ENCODE measurements at places on chromosomes 16 and 17.
A peak's percentile ranks its signal among the peaks of the same experiment; 100 is the strongest.

DNA sequence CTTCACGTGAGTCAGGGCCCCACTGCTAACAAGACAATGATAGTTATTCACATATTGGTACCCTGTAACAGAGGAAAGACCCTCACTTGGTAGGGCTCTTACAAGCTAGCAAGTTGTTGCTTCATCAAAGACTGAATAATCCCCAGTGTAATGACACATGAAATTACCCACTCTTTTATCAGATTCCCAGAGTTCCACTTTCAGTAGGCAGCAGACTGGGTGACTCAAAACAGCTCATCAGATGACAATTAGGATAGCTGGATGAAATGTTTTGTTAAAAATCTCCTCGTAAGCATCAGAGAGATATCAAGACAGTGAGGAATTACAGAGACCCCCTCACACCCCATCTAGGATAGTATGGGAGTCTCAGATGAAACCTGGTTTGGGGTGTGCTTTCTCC is 6.8 kb upstream of the OR1E2 start:
- DNase-seq, result no peak

GRCh38 chr17:63276821-63277220 is 169.3 kb downstream of the CYB561 start:
- no peak for DNase-seq

GRCh38 chr16:1343428-1344242 is 8.0 kb downstream of the TSR3 start:
- DNase-seq, result no peak

DNA sequence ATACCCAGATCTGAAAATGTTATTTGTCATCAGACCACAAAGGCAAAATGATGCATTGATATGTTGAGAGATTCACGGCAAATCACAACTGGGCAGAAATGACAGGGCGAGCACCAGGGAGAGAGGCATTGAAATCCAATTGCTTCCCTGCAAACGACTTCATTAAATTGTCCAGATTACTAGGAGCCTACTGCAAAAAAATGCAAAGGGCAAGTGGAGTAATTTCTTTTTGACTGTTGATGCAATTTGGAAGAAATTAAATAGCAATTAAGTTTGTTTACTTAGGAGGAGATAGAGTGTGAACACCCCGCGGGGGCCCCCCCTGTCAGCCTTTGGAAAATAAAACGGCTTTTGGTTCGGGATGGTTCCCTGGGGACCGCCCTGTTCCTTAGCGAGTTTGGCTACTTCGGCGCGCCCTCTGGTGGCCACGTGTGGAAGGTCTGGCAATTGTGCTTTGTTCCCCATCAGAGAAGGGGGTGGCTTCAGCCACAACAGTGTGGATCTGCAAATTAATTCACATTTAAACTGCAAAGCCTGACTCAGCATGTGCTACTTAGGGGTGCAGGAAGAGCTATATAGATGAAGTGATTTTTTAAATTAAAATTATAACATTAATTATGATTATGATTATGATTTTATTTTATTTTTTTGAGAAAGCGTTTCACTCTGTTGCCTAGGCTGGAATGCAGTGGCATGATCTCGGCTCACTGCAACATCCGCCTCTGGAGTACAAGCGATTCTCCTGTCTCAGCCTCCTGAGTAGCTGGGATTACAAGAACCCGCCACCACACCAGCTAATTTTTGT is 14.5 kb upstream of the TMC7 start:
- DNase-seq, result peak; percentile 74

- DNase-seq, result peak; percentile 81
Observed at GRCh38 chr17:39636927-39637736, at the start of gene STARD3. STARD3 (plus strand) TSS chr17:39637144; CDS start chr17:39653532, 16,388 bp downstream.

- DNase-seq, result no peak
Observed at GRCh38 chr16:28062847-28063521, 530 bp downstream of the GSG1L start.

DNA sequence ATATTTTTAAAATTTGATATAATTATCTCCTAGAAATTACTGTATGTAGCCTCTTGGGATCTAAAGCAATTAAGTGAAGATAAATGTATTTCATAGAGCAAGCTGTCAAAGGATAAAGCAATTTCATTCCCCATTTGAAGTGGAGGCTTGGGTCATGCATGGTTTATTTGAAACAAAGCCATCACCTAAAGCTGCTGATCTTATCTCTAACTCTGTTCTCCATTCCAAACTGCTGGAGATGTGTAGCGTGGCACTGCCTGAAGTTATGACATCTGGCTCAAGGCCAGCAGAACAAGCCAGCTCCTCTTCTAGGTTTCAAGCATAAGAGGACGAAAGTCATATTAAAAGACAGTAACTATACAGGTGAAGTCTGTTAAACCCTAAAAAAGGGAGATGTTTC is 83.9 kb downstream of the HIC1 start:
- no peak for DNase-seq

GRCh38 chr16:11020792-11021551 is 76.6 kb downstream of the CLEC16A start:
- no peak for DNase-seq

GRCh38 chr17:35167666-35168065 is 20.0 kb downstream of the UNC45B start:
- DNase-seq, result no peak

DNA sequence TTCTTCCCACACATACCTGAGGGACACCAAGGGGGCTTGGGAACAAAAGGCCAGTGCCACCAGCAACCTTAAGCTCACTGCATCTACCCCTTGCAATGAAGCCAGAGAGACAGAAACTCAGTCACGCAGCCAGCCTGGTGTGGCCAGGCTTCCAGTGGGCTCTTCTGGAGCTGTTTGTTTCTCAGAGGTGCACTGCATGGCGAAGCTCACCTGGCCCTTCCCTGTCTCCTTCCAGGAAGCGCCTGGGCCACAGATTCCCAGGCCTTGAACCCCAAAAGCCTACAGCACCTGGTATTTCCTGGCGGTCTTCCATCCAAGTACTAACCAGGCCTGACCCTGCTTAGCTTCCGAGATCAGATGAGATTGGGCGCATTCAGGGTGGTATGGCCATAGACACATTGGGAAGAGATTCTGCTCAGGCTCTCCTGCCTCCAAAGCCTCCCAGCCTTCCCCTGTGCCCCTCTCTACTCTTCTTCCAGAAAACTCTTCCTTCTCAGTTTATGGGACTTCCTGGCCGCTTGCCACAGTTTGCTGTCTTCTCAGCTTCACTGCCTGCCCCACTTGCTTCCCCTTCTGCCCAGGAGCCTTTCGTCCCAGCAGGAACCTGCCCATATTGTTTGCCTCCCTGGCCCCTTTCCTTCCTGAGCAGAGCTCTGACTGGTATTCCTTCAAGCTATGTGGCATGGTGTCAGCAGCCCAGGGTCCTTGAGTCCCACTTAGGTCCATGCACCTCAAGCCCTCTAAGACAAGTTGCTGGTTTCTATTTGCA is 1.6 kb downstream of the CISD3 start:
- no peak for DNase-seq

DNA sequence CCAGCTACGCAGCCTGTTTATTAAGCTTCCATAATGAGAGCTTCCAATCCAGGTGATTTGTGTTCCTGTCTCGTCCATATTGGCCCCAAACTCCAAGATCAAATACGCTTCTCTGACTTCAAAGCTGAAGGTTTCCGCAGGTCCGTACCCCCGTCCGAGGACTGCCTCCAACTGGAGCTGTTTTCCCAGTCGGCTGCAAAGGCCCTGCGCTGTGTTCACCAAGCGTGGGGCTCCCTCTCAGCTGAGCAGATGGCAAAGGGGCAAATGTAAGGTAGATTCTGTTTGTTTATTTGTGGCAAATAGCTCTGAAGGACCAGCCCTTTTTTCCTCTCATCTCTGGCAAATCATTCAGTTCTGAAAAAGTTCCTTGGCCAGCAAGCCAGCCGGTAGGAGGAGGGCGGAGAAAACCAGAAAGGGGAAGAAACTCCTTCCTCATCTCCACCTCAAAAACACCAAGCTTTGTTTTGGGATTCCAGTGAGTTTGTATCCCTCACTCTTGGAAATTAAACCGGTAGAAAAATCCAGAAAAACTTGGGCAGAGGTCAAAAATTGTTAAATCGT is 35.2 kb downstream of the NXN start:
- no peak for DNase-seq

DNA sequence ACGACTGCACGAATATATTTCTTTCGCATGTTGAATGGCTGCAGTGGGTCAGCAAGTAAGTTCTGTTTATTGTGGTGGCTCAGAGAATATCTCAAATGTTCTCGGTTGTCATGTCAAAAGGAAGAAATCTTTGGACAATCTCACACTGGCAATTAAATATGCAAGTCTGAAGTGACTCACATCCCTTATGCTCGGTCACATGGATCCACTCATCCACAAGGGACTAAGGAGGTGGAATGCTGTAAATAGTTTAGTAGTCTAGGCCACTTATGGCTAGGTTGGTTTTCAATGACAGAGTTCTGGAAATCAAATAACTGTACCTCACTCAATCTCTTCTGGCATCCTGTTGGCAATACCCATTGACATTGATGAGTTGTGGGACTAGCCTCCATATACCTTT is 33.0 kb upstream of the PMP22 start:
- DNase-seq, result no peak

DNA sequence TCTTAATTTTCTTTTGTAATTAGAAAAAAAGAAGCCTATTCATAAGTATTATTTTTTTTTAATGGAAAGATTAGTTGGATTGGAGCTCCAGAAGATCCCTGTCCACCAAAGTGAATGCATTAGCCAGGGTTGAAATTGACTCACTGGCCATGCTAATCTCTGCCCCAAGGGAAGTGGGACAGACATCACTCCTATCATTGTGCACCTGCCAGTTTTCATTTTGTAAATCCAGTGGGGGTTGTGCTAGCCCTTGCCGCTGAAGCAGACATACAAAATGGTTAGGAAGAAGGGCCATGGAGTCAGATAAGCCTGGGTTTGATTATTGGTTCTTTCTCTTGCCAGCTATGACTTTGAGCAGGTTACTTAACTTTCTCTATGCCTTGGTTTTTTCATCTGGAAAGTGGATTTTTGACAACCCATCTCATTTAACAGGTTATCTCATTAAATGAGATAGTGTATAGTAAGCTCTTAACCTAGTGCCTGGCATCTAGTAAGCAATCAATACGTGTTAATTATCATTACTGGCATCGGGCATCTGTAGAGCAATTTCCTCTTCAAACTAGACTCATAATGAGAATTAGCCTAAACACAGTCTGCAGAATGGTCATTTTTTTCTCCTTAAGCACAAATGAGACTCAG is 216.9 kb downstream of the IRX3 start:
- DNase-seq, result no peak

GRCh38 chr17:29562615-29563014 is 4.2 kb downstream of the ABHD15 start:
- DNase-seq, result no peak

DNA sequence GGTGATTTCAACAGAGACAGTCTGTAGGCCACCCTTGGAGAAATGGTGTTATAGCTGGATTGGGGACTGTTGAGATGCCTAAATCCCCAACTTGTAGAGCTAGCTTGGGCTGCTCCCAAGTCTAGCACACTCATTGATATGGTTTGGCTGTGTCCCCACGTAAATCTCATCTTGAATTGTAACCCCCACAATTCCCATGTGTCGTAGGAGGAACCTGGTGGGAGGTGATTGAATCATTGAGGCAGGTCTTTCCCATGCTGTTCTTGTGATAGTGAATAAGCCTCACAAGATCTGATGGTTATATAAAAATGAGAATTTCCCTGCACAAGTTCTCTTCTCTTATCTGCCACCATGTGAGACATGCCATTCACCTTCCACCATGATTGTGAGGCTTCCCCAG is 536.0 kb downstream of the CDH13 start:
- DNase-seq, result no peak

DNA sequence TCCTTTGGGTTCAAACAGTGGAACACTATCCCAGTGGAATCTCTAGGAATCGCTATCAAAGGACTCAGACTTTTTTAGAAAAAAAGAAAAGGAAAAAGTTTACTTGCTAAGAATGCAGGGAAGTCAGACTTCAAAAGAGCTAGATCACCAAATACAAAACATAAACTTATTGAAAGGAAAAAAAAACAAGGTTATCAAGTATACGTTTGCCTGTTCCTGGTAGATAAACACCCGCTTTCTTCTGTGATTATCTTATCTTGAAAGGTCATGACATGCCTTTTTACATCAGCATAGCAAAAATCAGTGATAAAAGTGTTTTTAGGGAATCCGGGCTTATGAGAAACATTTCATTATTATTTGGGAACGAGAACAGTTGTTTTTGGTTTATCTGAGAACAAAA is 129.3 kb upstream of the TMEM97 start:
- DNase-seq, result no peak

DNA sequence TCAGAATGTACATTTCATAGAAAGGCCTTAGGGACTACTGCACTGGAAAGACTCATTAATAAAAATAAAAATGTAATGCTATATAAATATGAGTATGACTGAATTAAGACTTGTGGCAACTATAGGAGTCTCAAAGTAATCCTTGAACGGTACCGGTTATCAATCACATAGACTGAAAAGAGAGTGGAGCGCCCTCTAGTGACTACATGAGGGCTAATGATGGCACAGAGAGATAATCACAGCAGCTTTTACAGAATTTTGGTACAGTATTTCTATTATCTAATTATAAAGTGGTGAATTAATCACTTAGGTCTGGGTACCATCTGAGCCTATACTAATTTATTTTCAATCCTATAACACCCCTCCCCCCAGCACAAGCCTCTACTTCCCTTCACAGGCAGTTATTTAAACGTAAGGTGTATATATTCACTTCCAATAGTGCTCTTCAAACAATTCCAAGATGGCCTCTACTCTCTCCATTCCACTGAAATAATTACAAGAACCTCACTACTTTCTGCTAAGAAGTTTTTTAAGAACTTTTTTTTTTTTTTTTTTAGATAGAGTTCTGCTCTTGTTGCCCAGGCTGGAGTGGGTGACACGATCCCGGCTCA is 40.7 kb upstream of the ANKFY1 start:
- DNase-seq, result peak; percentile 35

- DNase-seq, result no peak
Observed at GRCh38 chr16:62254847-62255246, 218.6 kb upstream of the CDH8 start.

- DNase-seq, result no peak
Observed at GRCh38 chr16:17412221-17412620, 58.5 kb downstream of the XYLT1 start.

DNA sequence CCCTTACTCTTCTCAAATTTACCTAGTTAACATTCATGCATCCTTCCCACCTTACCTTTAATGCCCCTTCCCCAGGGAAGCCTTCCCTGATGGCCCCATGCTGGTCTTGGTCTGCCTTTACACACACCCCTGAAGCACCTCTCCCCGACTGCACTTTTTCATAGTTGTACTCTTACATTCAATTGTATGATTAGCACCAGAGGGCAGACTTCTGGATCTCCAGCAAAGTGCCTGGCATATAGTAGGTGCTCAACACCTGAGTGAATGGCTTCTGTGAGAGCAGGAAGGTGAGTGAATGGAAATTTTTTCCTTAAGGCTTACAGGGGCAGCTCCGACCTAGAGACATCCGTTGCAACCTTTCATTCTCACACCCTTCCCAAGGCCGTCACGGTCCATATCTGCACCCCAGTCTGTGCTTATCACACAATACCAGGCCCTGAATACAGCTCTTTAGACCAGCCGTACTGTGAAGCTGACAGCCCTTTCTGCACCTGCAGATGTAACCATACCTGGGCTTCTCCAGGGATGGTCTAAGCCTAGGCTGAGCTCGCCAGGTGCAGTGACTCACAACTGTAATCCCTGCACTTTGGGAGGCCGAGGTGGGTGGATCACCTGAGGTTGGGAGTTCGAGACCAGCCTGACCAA is 4.4 kb downstream of the PGAP3 start:
- no peak for DNase-seq
